ENCODE measurements at places on chromosomes 5 and 9. TPM values are rescaled to one million over a fixed set of nuclear protein-coding genes. Genes with fewer than 3 reads are reported as not detected.

The PCDHGA9 gene
- 0.04 TPM for polyA plus RNA-seq

The IFNA13 gene
- polyA plus RNA-seq: not detected

The FGF1 gene
- not detected for polyA plus RNA-seq

The ANKRD34B gene
- not detected for polyA plus RNA-seq

The GAPT gene
- polyA plus RNA-seq: 5.7 TPM

GRCh38 chr5:144549580-144549979 is 378.9 kb downstream of the KCTD16 start:
- DNase-seq: no peak

GRCh38 chr9:6931913-6932312 is 174.1 kb downstream of the KDM4C start:
- no peak for DNase-seq

DNA sequence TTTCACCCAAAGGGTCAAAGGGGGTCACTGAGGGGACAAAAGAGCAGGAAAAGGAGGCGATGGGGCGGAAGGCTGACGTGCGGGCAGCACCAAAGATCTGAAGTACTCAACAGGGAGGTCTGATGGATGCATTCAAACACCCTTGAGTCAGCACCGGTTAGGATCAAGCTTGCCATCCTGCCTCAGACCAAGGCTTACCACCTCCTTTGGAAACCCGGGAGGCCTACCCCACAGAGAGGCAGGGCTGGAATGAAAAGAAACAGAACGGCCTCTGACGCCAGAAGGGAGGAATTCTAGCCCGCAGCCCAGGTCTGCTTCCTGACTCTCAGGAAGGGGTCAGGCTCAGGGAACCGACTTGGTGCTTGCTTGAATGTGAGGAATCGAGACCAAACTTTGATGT is 125.6 kb downstream of the PAPPA start:
- no peak for DNase-seq

DNA sequence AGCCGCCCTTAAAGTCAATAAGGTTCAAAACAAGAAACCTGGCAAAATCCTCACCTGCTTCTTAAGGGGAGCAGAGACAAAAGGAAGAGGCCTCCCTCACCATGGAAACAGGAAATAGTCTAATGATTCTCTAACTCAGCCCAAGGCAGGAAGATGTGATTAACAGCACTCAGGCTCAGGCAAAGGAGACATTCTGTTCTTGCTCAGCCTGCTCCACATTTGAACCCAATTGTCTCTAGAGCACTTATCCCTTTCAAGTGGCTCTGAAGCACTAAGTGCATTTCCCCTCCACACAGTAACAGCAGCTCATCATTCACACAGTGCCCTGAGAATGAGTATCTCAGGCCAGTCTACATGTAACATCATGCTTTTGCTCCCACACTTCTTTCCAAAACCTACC is 72.3 kb downstream of the NIPSNAP3B start:
- DNase-seq: no peak

GRCh38 chr5:88142886-88143692 is 125.6 kb downstream of the TMEM161B start:
- peak; percentile 12 for DNase-seq

DNA sequence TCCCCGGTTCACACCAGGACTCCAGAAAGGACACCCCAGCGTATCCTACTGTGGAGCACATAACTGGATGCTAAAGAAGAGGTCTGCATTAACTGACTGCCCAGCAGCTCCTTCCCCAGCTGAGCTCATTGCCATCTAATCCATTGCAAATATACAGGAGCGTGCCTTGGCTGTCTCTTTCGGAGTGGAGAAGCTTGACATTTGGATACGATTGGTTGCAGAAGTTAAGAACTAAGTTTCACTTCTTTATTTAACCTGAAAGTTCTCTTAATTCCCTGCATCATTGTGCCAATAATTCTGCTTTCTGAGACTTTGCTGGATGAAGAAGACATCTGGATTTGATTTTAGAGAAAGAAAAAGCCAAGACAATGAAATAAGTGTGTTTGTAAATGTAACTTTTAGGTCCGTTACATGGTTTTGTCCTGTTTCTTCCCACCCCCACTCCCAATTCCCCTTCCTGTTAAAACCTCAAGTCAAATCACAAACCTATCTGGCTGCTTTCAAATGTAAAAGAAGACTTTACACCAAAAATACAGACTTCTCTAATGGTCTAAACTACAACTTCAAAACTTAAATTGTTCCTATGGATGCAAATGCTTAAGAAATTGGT is 33.9 kb downstream of the TAS2R1 start:
- no peak for DNase-seq

DNA sequence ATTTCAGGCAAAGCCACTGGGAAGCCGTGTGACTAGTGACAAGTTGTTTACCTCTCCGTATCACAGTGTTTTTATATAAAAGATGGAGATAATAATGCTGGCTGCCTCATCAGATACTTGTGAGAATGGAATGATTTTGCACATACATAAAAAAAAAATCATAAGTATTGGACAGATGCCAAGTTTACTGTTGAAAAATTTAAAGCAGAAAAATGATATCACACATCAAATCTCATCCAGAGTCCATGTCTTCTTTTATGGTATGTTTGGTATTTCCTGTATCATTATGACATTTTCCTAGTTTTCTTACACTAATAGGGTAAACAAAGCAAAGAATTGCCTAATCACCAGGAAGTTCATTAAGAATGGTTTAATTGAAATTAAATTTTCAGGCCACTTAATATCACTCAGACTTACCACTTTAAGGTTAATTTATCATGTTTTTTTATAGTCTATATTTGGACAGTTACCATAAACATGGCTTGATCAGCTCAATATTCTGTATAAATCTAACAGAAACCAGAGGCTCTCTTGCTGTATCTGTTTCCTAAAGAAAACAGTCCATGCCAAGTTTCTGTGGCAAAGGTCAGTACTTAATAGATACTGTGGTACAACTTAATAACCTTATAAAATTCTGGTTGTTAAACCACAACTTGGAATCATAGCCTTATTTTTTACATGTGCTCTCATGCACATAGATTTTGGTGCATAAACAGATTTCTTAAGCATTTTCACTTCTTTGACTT is 656.5 kb upstream of the RIOK2 start:
- DNase-seq: no peak

GRCh38 chr9:3161912-3162311 is 318.0 kb upstream of the PUM3 start:
- no peak for DNase-seq

GRCh38 chr5:175895686-175896102 is 24.3 kb downstream of the CPLX2 start:
- DNase-seq: peak; percentile 47

GRCh38 chr5:145934276-145934675 is 2.1 kb upstream of the SH3RF2 start:
- no peak for DNase-seq

GRCh38 chr5:171115519-171115918 is 193.5 kb upstream of the TLX3 start:
- DNase-seq: no peak

DNA sequence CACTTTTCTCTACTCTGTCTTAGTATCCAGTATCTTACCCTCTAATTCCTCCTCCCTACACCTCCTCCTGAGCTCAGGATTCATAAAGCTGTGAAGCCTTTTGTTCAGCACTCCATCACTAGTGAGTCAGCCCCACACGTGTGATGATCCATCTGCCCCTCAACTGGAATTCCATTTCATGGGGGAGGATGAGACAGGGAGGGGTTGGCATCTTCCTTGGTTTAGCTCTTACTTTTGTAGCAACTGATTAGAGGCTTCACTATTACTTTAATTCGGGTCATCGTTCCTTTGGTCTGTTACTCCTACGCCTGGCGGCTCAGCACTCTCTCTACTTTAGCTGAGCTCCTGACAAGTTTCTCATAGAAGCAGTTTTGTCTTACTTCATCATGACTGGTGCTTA is 11.8 kb downstream of the BTNL8 start:
- DNase-seq: no peak

DNA sequence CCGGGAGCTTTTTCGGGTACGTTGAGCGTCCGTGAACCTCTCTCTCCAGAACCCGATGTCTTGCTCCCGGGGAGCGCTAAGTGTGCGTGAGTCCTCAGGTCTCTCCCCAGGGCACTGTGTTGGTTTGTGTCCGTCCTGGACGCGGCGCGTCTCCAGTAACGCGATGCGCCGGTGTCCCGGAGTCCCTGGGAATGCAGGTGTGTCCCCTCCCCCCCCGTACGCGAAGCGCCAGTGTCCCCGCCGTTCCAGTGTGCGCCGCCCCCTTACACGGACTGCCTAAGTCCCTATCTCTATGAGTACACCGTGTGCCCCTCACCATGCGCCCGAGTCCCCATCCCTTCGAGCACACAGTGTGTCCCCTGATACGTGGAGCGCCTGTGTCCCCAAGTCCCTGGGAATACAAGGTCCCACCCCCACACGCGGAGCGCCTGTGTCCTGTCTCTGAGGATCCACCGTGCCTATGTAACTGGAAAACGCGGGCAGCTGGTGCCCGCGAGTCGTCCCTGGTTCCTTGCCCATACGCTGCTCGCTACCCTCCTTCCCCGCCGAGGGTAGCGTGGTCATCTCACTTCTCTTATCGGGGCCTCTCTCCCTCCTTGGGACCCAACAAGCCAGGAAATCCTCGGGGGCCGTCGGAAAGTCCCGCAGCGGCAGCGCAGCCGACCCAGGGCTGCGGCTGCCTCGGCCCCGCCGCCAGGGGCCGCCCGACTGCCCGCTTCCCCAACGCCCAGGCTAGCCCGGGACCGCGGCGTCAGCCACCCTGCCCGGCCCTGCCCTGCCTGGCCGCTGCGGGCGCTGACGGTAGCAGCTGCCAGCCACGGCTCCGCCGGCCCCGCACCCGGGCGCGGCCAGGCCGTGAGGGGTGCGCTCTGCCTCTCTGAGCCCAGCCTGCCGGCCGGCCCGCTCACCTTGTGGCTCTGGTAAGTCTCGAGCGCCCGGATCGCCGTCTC is 709 bp downstream of the ELL2 start:
- DNase-seq: peak; percentile 87

GRCh38 chr5:40396317-40396716 is 283.4 kb upstream of the PTGER4 start:
- no peak for DNase-seq

GRCh38 chr5:132055808-132056609 is 4.4 kb upstream of the IL3 start:
- peak; percentile 81 for DNase-seq

- DNase-seq: no peak
Measured at GRCh38 chr5:149323621-149324205, 21.6 kb upstream of the GRPEL2 start.

DNA sequence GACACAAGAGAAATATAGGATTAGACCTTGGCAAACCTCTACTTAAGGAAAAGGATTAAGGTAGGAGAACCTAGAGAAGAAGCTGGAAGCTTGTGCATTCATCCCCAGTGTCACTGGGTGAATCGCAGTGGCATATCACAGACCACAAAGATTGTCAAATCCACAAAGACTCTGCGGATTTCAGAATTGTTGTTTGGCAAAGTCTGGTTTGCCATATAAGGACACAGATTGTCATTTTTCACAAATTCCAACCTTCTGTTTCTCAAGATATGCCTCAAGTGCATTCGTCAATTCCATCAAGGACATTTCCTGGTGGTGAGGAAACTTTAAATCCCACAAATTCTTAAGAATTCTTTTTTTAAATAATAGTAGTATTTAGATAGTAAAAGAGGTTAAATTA is 395.1 kb upstream of the PAPPA start:
- DNase-seq: no peak

- DNase-seq: no peak
Measured at GRCh38 chr5:137617528-137618205, 118.2 kb downstream of the KLHL3 start.

Measured in immature natural killer cell (primary cell).